ENCODE measurements at places on chromosomes 12 and 14.

DNA sequence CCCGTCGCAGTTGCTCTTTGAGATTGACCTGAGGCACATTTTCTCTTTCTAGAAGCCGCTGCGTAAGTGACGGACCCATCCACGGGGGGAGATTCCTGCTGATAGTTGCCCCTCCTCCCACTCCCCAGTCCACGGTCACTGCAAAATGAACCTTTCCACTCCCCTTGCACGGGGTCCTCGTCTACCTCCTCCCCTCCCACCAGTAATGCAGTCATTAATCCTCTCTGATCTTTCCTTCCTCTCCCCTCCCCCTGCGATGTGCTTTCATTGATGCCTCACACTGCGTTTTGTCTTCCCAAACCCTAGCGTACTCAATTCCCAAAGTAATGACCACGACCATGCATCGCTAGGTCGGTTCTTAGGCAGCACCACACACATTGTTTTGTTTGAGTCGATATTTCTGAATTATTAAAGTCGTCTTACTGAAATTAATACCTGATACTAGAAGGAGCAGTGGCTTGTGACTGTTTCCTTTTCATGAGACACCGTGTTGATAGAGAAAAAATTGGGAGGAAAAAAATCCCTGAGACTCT lies 857 bp downstream of the ETNK1 start:
- no peak for DNase-seq

DNA sequence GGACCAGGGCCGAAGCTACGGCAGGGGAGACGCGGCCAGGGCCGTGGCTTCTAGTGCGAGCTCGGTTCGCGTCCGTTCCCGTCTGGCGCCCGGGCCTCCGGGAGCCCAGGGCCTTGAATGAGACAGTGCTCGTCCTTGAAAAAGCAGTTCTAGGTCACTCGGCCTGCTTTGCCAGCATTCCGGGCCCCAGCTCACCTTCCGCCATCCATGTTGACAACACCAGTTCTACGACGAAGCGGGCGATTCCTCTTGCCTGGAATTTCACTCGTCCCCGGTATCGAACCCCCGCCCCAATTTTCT lies 4.5 kb downstream of the OR10AD1 start:
- DNase-seq = no peak

DNA sequence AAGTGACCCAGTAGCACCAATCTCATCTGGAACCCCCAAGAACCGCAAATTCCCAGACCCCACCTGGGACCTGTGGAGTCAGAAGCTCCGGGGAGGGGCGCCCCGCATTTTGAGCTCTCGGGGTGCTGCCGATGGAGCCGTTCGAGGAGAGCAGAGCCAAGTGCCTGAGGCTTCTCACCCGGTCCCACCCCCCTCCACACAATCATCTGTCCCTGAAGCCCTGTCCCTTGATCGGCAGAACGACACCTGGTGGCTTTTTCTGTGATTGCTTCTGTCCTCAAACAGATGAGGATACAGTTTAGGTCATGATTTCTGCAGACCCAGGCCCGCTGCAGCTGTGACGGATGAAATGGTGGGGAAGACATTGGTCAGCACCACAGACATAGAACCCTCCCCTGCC lies 74.7 kb downstream of the NOC4L start:
- no peak for DNase-seq

DNA sequence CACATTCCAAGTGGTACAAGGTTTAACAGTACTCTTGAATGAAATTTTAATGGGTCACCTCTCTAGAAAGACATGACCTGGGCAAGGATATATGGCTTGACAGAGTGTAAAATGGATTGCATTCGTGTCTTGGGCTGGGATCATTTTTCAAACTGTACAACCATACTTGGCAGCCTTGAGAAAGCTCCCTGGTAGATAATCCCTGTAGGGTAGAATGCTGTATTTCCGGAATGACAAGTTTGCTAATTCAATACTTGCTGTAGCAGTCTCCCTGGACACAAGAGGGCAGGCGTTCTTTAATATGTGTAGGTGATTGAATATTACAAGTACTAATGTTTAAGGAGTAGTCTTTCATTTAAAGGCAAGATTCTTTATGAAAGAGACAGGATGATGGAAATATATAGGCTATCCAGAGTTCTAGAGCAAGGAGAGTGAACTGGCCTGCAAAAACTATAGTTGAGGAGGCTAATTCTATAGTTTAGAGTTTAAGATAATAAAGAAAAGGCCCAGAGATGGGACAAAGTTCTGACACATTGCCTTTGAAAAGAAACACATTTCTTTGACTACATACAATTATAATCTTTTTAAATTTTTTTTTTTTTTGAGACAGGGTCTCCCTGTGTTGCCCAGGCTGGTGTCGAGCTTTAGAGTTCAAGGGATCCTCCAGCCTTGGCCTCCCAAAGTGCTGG lies 53.4 kb downstream of the PLBD1 start:
- no peak for DNase-seq

DNA sequence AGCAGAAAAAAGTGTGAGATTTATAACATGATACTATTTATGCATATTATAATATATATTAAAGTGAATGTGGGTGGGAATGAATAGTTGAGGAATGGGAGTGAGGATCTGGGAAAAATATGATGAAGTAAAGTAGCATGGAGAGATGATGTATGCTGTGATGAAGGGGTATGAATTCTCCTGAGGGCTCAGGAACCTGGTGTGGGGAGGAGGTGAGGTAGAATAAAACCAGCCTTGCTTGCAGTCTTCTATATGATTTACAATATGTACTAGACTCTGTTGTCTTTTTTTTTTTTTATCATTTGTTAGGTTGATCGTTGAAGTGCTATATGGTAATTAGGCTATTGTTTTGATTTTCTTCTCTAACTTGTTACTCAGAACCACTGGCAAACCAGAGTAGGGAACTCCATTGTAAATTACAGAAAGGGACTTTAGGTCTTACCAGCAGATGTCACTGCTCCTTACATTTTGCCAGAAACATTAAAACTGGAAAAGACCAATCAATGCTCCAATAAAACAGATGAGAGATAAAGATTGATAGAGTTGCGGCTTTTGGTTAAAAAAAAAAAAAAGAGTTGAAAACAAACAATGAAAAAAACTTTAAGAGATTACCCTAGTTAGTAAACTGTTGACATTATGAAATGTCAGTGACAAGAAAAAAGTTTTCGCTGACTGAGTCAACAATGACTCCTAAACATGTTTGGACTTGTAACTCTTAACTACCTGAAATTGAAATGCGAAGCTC lies 39.9 kb downstream of the ATL1 start:
- peak; percentile 24 for DNase-seq

DNA sequence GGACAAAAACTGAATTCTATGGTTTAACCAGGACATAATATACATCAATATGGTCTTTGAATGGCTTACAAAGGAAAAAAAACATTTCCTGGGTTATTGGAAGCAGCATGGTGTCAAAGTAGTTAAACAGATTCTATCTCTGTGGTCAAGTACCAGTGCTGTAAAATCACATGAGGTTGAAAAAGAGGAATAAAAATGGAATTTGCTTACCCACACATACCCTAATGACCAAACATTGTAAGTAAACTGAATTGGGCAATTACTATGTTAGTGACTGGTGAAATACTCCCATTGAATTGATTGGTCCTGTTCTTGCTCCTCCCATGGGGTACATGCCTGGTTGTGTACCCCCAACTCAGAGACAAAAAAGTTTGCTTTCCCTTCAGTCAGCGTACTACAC lies 19.6 kb downstream of the IFNG start:
- DNase-seq = no peak

DNA sequence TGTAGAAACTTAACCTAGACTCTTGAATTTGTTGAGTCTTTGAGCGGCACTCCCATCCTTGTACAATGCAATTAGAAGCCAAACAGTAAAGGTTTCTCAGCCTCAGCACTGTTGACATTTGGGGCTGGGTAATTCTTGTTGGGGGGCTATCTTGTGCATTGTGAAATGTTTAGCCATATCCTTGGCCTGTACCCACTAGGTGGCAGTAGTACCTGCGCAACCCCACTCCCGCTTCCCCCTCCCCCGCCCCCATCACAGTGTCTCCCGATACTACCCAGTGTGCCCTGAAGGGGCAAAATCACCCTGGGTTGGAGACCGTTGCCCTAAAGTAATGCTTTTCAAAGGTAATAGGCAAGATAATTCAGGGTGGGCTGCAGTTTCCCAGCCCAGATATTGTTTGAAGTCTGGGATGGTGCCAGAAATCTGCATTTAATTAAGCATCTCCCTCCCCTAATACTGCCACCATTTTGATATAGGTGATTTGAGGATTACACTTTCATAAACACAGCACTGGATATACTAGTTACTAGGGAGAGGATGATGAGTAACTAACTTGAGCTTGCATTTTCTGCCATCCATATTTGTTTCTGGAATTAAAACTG lies 1.8 kb downstream of the COX6A1 start:
- peak; percentile 6 for DNase-seq

DNA sequence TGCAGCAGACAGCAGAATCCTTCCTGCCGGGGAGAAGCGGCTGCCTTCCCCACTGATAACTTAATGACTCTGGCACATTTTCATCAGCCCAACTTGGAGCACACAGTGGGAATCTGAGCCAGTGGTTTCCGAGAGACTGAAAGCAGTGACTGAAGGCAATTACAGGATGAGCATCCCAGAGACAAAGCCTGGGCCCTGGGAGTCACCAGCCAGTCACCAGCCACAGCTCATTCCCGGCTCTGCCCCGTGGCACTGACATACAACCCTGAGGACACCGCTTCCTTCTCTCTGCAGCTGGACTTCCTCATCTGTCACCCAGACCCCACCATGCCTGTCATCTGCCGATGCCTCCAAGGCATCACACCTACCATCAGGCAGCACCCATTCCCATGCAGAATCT lies 192.3 kb downstream of the DPF3 start:
- DNase-seq = no peak

DNA sequence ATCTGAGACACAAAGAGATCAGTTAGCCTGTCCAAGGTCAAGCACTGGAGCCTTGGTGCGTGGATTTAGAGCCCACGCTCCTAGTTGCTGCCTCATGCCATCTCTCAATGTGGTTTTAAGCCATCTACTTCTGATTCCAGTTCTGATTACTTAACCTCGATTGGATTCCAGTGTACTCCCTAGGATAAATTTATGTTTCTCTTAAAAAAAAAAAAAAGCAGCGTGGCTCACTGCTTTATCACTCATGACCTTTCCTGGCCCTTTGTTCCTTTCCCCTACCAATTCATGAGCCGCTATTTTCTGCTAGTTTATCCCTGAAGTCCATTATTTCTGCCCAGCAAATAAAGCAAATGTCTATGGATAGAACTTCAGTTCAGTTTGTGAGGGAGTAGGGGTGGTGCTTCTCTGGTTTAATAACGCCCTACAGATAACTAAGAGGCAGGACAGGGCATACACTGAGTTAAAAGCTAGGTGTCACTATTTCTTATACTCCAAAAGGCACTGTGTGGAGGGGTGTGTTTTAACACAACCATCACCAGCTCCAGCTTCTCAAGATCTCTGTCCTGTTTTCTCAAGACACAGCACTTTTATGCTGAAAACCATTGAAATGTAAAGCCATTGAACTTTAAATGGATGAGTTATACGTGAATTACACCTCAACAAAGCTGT lies 9.8 kb upstream of the PARP11 start:
- peak; percentile 2 for DNase-seq

DNA sequence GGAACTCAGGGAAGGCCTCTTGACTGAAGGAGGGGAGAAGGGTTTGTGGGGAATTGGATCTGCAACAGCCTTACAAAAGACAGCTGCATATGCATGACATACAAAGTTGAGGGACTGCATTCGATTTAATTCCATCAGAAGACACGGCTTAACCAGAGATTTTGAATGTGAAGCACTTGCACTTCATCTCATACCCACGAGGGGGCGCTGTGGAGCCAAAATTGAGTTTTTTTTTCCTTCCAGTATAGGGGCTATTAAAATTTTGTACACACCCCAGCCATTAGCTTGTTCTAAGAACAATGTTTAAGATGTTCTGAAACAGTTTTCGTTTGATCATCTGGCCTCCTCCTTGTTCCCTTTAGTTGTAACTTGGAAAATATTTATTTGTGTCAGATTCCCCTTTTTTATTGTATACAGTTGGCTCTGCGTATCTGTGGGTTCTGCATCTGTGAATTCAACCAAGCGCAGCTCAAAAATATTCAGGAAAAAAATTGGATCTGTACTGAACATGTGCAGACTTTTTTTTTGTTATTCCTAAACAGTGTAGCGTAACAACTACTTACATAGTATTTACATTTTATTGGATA lies 1.6 kb downstream of the SUDS3 start:
- no peak for DNase-seq

- no peak for DNase-seq
Measured at GRCh38 chr12:38507839-38508238, 191.3 kb downstream of the ALG10B start.

DNA sequence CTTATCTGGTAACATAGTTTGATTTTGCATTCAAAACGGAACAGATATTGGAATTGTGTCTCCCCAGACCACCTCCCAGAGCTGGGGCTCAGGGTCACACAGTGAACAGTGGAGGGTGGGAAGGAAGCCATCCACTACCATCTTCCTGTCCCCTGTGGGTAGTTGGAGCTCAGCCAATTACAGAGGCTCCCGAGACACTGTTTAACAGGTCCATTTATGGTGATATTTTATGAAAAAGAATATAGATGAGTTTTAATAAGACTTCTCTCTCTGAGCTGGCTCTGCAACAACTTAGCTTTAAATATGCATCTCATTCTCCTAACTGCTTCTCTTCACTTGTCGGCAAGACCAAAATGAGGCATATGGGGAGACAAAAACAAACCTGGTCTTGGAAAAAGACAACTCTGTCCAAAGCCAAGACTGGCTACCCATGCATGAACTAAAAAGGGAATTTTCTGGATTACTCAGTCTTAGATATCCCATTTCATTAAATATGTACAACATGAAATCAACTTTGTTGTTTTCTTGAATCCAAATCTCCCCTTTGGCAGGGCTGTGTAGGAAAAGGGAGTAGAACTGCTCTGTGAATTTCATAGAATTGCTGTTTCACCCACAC lies 83.8 kb upstream of the HOXC13 start:
- no peak for DNase-seq

GRCh38 chr12:89470741-89471509 lies 53.7 kb downstream of the GALNT4 start:
- DNase-seq = no peak

GRCh38 chr12:61250303-61250702 lies 1009.9 kb upstream of the USP15 start:
- no peak for DNase-seq

DNA sequence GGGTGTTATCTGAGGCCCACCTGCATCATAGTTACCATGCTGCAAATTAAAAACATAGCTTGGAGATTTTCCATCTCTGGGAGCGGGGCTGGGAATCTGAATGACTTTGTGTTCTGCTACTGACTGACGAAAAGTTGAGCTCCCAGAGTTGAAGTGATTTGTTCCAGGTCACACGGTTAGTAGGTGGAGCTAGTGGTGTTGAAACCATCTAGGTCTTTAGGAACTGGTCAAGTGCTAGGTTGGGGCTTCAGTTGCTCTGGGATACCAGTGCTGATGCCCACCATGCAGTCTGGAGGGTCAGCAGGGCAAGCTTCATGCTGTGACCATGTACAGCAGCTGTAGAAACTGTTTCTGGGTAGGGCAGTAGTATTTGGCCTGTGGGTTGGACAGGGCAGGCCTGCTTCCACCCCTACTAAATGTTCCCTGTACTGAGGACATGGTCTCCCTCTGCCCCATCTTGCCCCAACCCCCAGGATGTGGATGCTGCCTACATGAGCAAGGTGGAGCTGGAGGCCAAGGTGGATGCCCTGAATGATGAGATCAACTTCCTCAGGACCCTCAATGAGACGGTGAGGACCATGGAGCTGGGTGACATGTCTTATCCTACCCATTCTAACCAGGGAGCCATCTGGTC lies 5.3 kb downstream of the KRT7 start:
- DNase-seq = no peak

GRCh38 chr14:58301416-58301815 lies 3.1 kb downstream of the ARID4A start:
- no peak for DNase-seq

All from non-pigmented ciliary epithelial cell (primary cell).